Activated CD4-positive, CD25-positive, alpha-beta regulatory T cell treated with anti-CD3 and anti-CD28 coated beads, Interleukin-2, amount 50 U/mL, for 16 hours (primary cell): ENCODE measurements at places on chromosomes 11 and 22.

DNA sequence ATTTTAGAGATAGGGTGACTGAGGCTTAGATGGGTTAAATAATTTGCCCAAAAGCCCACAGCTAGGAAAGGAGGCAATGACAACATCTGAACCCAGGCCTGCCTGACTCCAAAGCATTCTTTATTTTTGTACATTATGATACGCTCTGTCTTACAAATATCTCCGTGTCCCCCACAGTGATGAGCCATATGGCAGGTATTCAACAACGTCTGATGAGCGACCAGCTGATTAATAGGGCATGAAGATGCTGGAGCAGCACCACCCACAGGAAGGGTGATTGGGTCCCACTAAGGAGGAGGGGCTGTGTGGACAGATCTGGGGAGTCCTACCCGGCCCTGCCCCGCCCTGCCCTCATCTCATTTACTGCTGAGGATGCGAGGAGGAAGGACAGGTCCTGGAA lies 380.6 kb downstream of the CADM1 start:
- DNase-seq: no peak

GRCh38 chr22:50577987-50578775 lies at the start of gene CPT1B:
TSS of gene CPT1B (minus strand) at chr22:50578427. CDS start at chr22:50577915, 512 bp downstream.
- no peak for DNase-seq

DNA sequence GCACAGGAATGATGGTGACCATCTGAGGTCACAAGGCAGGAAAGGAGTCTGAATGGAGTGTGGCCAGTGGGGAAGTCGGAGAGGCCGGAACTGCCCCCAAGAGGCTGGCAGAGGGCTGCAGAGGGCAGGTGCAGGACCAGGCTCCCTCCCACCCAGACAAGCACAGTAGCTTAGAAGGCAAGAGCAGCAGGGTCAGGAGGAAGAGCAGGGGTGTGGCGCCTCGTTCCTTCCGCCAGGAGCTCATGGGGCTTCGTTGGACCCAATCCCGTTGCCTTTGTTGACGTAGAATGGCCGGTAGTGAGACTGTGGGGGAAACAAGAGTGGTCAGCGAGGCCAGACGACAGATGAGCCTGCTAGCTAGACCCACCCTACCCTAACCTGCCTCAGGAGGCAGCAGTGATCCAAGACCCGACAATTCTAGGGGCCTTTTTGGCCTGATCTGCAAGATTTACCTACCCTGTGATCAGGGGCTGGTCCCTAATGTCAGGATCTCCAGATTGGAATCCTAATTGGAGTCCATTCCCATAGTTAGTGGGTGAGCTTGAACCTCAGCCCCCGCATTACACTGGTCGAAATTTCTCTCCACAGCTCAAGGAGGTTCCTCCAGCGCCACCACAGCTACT lies 25.6 kb downstream of the TRIM29 start:
- no peak for DNase-seq

GRCh38 chr22:49621601-49622210 lies 206.0 kb downstream of the BRD1 start:
- DNase-seq: no peak

GRCh38 chr11:7268758-7269157 lies 17.1 kb downstream of the SYT9 start:
- DNase-seq: no peak

- DNase-seq: no peak
Measured at GRCh38 chr11:8706673-8707432, 24.3 kb downstream of the RPL27A start.

- no peak for DNase-seq
Measured at GRCh38 chr22:21832291-21833290, 34.9 kb downstream of the MAPK1 start.

DNA sequence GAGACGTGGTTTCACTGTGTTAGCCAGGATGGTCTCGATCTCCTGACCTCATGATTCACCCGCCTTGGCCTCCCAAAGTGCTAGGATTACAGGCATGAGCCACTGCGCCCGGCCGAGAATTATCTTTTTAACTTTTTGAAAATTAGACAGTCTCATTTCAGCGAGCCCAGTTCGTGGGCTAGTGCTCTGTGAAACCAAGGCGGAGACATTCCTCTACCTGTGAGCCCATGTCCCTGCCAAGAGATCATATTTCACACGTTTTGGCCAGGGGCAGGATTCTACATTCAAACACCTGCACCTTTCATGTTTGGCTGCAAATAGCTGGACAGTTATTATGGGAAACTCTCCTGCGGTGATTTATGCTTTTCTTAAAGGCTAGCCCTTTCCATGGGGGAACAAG lies 60.3 kb downstream of the IRAG1 start:
- no peak for DNase-seq

- DNase-seq: no peak
Measured at GRCh38 chr11:35242412-35243242, 103.7 kb downstream of the CD44 start.

DNA sequence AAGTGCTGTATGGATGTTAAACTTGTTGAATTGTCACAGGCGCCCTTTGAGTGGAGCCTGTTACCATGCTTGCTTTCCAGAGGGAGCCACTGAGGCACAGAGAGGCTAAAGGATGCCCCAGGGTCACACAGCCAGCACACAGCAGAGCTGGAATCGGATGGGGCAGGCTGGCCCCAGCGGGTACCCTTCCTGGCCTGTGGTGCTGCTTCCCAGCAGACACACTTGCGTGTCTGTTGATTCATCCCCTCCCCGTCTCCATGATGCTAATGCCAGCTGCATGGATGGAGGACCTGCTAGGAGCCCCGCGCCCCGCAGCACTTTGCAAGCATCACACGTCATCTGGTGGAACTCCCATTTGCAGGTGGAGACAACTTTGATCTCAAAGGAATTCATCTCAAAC lies 52.4 kb upstream of the SHISAL1 start:
- DNase-seq: no peak

- DNase-seq: no peak
Measured at GRCh38 chr11:134611537-134611936, 199.5 kb upstream of the B3GAT1 start.

DNA sequence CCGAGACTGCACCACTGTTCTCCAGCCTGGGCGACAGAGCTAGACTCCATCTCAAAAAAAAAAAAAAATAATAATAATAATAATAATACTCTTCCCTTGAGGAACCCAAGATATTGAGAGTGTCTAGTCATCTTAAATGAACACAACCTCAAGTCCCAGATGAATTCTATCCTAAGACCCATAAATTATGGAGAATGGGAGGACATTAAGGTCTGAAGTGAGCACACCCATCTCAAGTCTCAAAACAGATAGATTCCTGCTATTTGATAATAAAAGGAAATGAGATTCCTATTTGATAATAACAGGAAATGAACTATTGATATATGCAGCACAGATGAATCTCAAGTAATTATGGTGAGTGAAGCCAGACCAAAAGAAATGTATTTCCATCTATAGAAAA lies 51.5 kb downstream of the MAPK1 start:
- DNase-seq: no peak

GRCh38 chr11:119795231-119795630 lies 66.2 kb upstream of the NECTIN1 start:
- DNase-seq: no peak

GRCh38 chr11:122803306-122803705 lies 35.0 kb upstream of the CRTAM start:
- DNase-seq: no peak
